ENCODE measurements at places on chromosomes 11 and 22. TPM values are rescaled to one million over a fixed set of nuclear protein-coding genes. Genes with fewer than 3 reads are reported as not detected.
A peak's percentile ranks its signal among the peaks of the same experiment; 100 is the strongest.

MED15 gene
- 215 TPM for total RNA-seq

CCDC73 gene
- not detected for total RNA-seq

PNPLA3 gene
- 0.88 TPM for total RNA-seq

WT1 gene
- not detected for total RNA-seq

SLC22A25 gene
- not detected for total RNA-seq

TRIM3 gene
- 21.5 TPM for total RNA-seq

PRR33 gene
- not detected for total RNA-seq

HIPK3 gene
- total RNA-seq = 97.5 TPM

OR10D3 gene
- not detected for total RNA-seq

PHETA2 gene
- 8.9 TPM for total RNA-seq

- no peak for DNase-seq
These were observed 98.7 kb upstream of the CRYBB3 start for GRCh38 chr22:25100948-25101347.

- peak; percentile 58 for DNase-seq
These were observed 1.0 kb downstream of the RTN3 start for GRCh38 chr11:63682066-63683021.

GRCh38 chr11:112958670-112959069 is 2.5 kb upstream of the NCAM1 start:
- DNase-seq = no peak

DNA sequence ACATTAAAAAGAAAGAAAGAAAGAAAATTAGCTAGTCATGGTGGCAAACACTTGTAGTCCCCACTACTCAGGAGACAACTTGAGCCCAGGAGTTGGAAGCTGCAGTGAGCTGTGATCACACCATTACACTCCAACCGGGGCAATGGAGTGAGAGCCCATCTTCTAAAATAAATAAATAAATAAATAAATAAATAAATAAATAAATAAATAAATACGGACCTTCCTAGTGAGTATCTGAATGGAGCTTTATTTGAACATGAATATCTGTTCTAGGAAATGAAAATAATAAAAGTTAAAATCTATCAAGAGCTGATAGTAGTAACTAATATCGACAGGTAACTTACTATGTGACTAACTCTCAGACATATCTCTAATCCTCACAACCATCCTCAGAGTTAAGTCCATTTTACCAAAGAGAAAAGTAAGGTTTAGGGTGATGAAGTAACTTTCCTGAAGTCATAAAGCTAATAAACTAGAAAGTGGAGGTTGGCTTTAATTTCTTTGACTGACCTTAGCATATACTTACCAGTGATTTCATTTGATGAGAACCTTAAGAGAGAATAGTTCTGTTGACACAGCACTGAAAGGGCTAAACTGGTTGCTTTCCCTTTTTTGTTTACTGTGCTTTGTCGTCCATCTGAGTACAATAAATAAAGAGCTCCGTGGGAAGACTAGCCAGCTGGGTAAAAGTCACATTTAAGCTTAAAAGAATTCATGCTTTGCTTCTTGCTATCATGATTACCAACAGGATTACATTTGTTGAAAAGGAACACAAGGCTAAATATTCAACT is 22.4 kb downstream of the ENTHD1 start:
- no peak for DNase-seq

- DNase-seq = no peak
These were observed 14.8 kb downstream of the LGALS12 start for GRCh38 chr11:63520606-63521170.

- DNase-seq = no peak
These were observed 53.3 kb downstream of the TCF20 start for GRCh38 chr22:42217019-42217751.

DNA sequence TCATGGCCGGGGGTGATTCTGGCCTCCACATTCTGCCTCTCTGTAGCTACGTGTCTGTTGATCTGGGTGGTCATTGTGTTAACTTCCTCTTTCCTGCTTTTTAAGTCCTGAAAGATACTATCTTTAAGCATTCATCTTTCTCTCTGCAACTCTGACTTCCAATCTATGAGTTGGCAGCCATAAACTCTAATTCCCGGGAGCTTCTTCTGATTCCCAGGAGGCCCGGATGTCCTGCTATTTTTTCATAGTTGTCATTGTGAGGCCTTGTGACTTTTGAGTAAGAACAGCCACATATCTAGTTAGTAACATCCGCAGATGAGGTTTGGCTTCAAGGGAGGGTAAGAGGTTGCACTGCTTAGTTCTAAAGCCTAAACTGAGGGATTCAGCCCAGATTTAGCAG is 107.8 kb downstream of the SYN3 start:
- DNase-seq = no peak

GRCh38 chr11:60867871-60868681 is 734 bp downstream of the ZP1 start:
- no peak for DNase-seq

GRCh38 chr11:18452927-18453326 is 2.7 kb upstream of the LDHAL6A start:
- DNase-seq = no peak

GRCh38 chr11:109821511-109821910 is 271.7 kb upstream of the ZC3H12C start:
- no peak for DNase-seq

DNA sequence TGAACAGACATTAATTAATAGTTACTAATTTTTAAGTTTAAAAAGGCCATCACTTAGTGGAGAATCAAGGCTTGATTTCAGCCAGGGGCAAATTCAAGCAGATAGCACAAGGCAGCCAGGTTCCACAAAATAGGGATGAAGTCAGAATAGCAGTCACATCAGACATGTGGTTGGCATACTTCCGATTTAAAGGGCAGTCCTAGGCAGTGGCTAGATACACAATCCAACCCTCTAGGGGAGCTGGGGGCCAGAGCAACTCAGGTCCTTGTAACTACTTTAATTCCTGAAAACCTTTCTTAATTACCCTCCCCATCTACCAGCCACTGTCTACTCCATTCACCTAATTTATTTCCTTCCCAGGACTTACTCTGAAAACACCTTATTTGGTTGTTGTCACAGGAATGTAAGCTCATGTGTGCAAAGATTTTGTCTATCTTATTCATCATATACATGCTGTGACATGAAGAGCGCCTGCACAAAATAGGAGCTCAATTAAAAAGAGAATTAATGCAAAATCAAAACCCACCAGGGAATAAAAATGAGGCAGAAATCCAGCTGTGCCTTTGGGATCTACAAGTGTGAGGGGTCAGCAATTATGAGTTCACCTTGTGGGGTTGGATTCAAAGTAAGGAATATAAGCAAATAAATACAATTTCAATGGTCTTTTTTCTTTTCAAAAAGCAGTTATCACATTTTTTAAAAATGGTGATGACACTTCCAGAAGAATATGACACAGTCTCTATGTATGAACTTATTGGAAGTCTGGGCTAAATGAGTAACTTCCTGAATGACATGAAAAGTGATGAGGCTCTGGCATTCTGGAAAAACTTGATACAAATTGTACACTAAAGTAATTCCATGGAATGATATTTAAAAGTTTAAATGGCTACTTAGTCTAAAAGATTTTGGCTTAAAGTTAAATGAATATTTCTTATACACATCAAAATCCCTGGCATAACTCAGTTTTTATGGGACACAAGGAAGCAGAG is 53.8 kb downstream of the COPB1 start:
- DNase-seq = no peak

GRCh38 chr22:44245438-44245837 is 64.7 kb downstream of the PARVG start:
- no peak for DNase-seq

DNA sequence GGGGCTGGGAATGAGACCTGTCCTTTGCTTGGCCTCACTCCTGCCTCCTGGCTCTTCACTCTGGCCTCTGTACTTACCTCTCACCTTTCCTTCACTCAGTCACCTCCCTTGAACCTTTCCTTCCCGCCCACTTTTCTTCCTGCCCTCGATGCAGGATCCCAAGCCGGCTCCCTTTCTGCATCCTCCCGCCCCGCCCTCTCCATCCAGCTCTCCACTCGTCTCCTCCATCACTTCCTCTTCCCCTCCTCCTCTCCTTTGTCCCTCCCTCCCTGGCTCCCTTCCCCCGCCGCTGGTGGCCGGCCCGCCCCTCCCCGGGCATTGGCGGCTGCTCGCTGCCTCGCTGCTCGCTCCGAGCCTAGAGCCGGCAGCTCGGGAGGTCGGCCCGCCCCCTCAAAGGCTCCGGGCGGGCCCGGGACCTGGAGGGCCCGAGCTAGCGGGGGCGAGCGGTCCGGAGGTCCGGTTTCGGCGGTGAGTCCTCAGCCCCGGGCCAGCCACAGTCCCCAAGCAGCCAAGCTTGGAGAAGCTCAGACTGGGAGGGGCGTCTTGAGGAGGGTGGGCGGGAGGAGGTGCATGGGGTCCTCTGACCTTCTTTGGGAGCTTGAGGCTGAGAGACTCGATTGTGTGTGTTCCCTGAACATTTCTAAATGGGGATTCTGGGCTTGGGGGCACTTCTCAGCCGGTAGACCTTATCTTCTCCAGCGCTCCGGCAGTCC is 13.8 kb downstream of the PHLDB1 start:
- peak; percentile 80 for DNase-seq

- DNase-seq = no peak
These were observed 17.9 kb upstream of the BBOX1 start for GRCh38 chr11:27022659-27023251.

- no peak for DNase-seq
These were observed 1136.9 kb downstream of the BRD1 start for GRCh38 chr22:48690583-48691317.

GRCh38 chr11:1300569-1301187 is 8.8 kb downstream of the TOLLIP start:
- peak; percentile 8 for DNase-seq

GRCh38 chr11:36264011-36264972 is 24.9 kb downstream of the COMMD9 start:
- no peak for DNase-seq

GRCh38 chr22:25137577-25138525 is 61.8 kb upstream of the CRYBB3 start:
- no peak for DNase-seq

DNA sequence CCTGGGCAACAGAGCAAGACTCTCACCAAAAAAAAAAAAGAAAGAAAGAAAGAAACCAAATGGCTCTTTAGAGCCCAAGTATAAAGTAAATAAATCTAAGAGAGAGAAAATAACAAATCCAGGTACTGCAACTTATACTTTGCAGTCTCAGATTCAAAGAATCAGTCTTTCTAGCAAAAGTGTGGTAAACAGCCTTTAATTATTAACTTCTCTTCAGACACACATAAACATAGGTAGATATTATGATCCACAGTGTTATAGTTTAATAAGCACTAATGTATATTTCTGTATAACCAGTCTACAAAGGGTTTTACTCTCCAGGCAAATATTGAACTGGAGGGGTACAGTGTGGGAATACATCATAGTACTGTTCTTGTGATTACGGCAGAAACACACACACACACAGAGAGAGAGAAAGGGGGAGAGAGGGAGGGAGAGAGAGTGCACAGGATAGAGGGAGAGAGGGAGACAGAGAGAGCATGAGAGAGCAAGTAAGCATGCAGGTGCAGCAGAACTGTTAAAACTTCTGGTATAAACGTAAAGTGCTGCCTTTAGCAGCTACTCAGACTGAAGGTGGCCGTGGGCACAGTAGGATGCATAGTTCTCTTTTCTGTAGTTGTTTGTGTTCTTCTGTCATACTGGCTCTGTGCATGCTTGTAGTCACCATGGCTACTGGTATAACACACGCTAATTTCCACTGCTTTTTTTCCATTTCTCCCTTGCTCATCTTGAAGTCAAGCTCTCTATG is 32.3 kb downstream of the MTMR2 start:
- DNase-seq = no peak

- DNase-seq = no peak
These were observed 18.5 kb downstream of the SLC22A12 start for GRCh38 chr11:64609436-64610047.

DNA sequence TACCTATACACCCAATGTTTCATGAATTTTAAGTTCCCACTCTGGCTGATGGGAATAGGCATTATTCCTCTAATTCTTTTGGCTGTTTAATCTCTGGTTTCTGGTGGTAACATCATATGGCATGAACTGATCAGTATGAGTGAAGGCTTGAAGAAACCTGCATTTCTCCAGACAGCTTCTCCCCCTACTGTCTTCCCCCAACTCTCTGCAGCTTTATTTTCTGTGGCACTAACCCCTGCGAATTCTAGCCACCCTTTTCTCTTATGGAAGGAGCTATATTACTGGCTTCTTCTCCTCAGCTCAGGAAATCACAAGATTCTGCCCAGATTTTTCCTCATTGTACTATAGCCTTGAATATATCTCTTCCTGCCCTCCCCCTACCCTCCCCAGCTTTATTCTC is 57.1 kb downstream of the CASP12 start:
- DNase-seq = no peak

- DNase-seq = no peak
These were observed 28.2 kb upstream of the RAB1B start for GRCh38 chr11:66239998-66240780.

GRCh38 chr11:29657709-29658108 is 359.1 kb downstream of the KCNA4 start:
- DNase-seq = no peak

DNA sequence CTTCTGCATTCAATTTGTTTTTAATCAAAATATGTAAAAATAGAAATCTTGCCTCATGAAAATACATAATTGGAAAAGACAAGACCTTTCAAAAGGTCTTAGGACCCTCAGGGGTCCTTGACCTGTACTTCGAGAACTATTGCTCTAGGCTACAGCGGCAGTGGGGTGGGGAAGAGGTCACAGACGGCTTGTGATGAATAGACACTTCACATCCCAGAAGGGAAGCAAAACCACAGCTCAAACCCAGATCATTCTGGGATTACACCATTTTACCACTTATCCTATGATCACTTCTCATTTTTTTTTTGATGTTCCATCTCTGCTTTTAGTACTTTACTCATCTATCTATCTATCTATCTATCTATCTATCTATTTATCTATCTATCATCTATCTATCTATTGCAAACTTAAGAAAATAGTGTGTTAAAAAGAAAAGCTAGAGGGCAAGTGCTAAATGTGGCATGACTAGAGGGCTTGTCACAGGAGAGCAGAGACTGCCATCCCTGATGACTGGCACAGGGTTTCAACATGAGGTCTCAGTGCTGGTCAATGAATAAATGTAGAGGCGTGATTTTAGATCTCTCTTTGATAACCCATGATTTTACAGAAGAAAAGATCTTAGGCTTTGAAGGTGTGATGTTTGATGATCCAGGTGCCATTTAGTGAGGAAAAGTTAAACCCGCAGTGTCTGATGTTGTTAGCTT is 37.1 kb downstream of the RNF141 start:
- DNase-seq = no peak

GRCh38 chr22:29762263-29762662 is 4.5 kb downstream of the ZMAT5 start:
- DNase-seq = no peak

- peak; percentile 51 for DNase-seq
These were observed 653 bp downstream of the GRK3 start for GRCh38 chr22:25564979-25565677.

- DNase-seq = no peak
These were observed 854.0 kb downstream of the BRD1 start for GRCh38 chr22:48973694-48974041.

GRCh38 chr11:2527621-2528291 is 82.9 kb downstream of the KCNQ1 start:
- DNase-seq = peak; percentile 50

DNA sequence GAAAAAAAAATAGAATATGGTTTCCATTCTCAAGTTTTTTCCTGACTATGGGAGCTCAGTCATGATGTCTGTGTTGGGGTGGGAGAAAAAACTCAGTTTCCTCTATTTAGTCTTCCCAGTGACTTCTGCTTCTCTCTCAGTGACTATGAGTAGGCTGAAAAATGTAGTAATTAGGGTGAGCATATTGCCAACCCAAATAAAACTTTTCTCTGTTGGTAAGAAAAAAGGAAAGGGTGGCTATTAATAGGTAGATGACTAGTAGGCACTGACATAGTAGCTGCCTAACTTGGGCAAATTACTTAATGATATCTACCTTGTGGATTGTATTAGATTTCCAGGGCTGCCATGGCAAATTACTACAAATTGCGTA is 34.2 kb upstream of the BIRC3 start:
- no peak for DNase-seq
